Activated naive CD8-positive, alpha-beta T cell treated with anti-CD3 and anti-CD28 coated beads, Interleukin-2, amount 10 ng/mL, durations not matched to agents 7 days and 5 days (primary cell): ENCODE measurements at places on chromosomes 12 and 14. TPM values are rescaled to one million over a fixed set of nuclear protein-coding genes. Genes with fewer than 3 reads are reported as not detected.
A peak's percentile ranks its signal among the peaks of the same experiment; 100 is the strongest.

DNA sequence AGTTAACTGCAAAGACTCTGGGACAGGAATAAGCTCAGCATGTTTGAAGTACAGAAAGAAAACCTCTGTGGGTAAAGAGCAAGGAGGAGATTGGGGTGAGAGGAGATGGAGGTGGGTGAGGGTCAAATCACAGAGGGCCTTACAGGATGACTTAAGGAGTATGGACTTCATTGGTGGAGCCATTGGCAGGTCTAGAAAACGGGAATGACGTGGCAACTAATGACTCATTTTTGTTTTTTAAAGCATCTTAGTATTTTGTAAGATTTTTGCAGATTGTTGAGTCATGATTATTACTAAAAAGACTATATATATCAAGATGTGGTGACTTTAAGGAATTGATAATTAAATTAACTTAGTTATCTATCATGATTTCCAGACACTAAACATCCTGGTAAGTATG, 18.5 kb downstream of the UTP20 start:
- H3K27me3 ChIP-seq: no peaks in the 10 kb centered on the region
- no peak overlapping the region for H3K27ac ChIP-seq
- H3K4me1 ChIP-seq: no peaks in the 10 kb centered on the region
- no peak overlapping the region for H3K4me3 ChIP-seq

EIF2S3B gene
- 0.89 TPM for total RNA-seq

DNA sequence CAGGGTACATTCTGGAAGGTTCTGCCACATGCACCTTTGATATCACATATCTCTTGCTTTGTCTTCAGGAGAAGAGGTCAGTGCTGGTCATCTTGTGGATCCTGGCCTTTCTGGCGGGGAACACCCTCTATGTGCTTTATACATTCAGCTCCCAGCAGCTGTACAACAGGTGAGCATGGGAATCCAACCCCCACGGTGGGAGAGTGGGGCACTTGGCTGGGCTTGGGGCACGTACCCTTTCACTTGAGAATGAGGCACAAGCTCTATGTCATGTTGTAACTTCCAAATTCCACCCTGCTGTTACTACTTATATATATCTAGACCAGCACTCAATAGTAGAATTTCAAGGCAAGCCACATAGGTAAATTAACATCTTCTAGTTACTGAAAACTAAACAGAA, 28.6 kb downstream of the RNFT2 start:
- H3K27ac ChIP-seq: no peak overlapping the region
- no peak overlapping the region for H3K4me3 ChIP-seq
- H3K36me3 ChIP-seq: peaks cover 3% of the 10 kb centered on the region
- DNase-seq: no peak
- no peaks in the 10 kb centered on the region for H3K4me1 ChIP-seq

DNAJC22 gene
- total RNA-seq: 0.11 TPM

GRCh38 chr12:127802271-127802670, 464.7 kb upstream of the TMEM132C start:
- H3K4me1 ChIP-seq: no peaks in the 10 kb centered on the region
- no peak overlapping the region for H3K4me3 ChIP-seq
- H3K36me3 ChIP-seq: no peaks in the 10 kb centered on the region

GRCh38 chr12:2481951-2482350, 312.8 kb upstream of the FKBP4 start:
- H3K36me3 ChIP-seq: no peaks in the 10 kb centered on the region
- peaks cover 10% of the 10 kb centered on the region for H3K27me3 ChIP-seq
- no peaks in the 10 kb centered on the region for H3K4me1 ChIP-seq
- no peak for DNase-seq
- no peak overlapping the region for H3K4me3 ChIP-seq

- peaks cover 14% of the 10 kb centered on the region for H3K4me1 ChIP-seq
- no peak overlapping the region for H3K4me3 ChIP-seq
- H3K36me3 ChIP-seq: no peaks in the 10 kb centered on the region
- DNase-seq: no peak
- H3K27ac ChIP-seq: no peak overlapping the region
- H3K27me3 ChIP-seq: peaks cover 13% of the 10 kb centered on the region
Observed at GRCh38 chr14:32197919-32198318, 3.9 kb upstream of the RNU6-7 start.

- DNase-seq: no peak
- no peak overlapping the region for H3K4me3 ChIP-seq
- peaks cover 15% of the 10 kb centered on the region for H3K4me1 ChIP-seq
- H3K27ac ChIP-seq: no peak overlapping the region
- no peaks in the 10 kb centered on the region for H3K27me3 ChIP-seq
Observed at GRCh38 chr12:89765959-89766824, 57.6 kb upstream of the ATP2B1 start.

STAC3 gene
- total RNA-seq: 10.7 TPM

SERPINA5 gene
- total RNA-seq: not detected

MLH3 gene
- 18.0 TPM for total RNA-seq

DNA sequence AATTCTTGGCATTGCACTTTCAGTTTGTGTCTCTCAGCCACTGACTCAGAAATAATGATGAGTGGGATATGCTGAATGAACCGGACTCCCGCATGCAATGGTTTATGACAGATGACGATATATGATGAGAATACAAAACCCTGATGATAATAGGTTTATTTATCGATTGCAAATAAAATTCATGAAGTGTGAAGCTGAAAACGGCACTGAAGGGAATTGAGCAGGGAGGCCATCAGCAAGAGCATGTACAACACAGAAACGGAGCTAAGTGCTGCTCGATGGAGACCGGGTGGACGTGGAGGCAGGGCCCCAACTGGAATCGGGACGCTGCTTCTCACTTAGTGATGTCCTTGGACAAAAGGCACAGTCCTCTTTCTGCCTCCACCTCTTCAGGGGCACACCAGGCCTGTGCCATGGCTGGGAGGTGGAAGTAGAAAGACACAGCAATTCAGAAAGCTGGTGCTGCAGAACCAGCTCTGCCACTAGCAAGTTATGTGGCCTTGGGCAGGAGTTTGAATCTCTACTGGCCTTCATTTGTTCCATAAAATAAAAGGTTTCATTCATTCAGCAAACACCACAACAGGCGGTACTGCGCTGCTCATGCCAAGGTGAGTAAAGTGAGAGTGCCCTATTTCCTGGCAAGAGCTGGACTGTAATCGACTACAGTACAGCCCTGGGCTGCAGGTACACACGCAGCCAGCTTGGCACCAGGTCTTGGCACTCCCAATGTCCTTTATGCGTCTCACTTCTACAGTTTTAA, 117.0 kb downstream of the EGLN3 start:
- H3K36me3 ChIP-seq: no peaks in the 10 kb centered on the region
- no peak for DNase-seq
- H3K4me3 ChIP-seq: no peak overlapping the region
- peaks cover 6% of the 10 kb centered on the region for H3K27me3 ChIP-seq

TOX4 gene
- total RNA-seq: 76.7 TPM

DNA sequence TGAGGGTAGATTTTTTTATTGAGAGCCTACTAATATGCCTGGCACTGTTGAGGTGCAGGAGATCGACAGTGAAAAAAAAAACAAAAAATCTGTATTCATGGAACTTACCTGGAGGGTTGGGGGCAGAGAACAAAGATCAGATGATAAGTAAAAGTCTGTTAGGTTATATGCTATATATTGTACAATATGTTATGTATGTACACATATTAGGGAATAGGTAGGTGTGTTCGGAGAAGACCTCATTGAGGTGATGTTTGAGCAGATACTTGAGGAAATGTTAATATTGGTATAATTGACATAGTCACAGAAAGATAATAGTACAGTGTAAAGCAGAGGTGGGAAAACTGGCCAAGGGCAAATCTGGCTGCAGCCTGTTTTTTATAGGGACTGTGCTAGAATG, 5.6 kb downstream of the ARF6 start:
- peaks cover 26% of the 10 kb centered on the region for H3K4me1 ChIP-seq
- H3K4me3 ChIP-seq: peak overlapping the region; percentile 83
- peaks cover 48% of the 10 kb centered on the region for H3K36me3 ChIP-seq
- DNase-seq: no peak
- H3K27ac ChIP-seq: peak overlapping the region; percentile 86

KRT72 gene
- 0.65 TPM for total RNA-seq

- no peak overlapping the region for H3K27ac ChIP-seq
- H3K36me3 ChIP-seq: no peaks in the 10 kb centered on the region
- no peak for DNase-seq
- H3K4me1 ChIP-seq: no peaks in the 10 kb centered on the region
- no peak overlapping the region for H3K4me3 ChIP-seq
Observed at GRCh38 chr12:25977047-25977446, 18.6 kb downstream of the RASSF8 start.

DNA sequence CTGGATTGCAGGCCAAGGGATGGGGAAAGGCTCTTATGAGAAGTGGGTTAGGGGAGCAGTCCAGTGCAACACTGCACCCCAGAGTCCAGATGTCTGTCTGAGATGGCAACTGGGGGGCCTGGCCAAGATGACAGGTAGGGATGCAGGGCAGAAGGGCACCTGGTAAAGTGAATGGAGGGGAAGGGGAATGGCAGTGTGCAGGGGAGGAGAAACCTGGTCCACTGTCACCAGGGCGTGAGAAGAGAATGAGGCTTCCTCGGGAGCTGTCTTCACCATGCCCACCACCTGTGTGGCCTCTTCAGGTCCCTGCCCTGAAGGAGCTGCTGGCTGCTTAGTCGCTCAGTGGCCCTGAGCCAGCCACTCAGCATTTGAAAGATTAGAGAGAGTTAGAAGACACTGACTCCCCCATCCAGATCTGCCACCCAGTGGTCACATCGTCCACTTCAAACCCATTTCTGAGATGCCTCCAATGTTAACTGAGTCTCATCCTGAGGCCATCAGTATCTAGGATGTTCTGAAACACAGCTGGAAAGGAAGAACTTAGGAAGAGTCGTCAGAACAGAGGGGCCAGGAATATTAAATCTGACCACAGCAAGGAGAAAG, 57.3 kb downstream of the PLEKHG3 start:
- no peak overlapping the region for H3K4me3 ChIP-seq
- peaks cover 31% of the 10 kb centered on the region for H3K27me3 ChIP-seq
- H3K27ac ChIP-seq: peak overlapping the region; percentile 2

GRCh38 chr14:63663428-63664341, 22.0 kb upstream of the WDR89 start:
- no peaks in the 10 kb centered on the region for H3K4me1 ChIP-seq
- no peak overlapping the region for H3K27ac ChIP-seq
- peaks cover 2% of the 10 kb centered on the region for H3K36me3 ChIP-seq
- DNase-seq: no peak

COL2A1 gene
- total RNA-seq: not detected

- no peaks in the 10 kb centered on the region for H3K27me3 ChIP-seq
- no peaks in the 10 kb centered on the region for H3K4me1 ChIP-seq
- DNase-seq: no peak
- H3K4me3 ChIP-seq: no peak overlapping the region
- peaks cover 21% of the 10 kb centered on the region for H3K36me3 ChIP-seq
Observed at GRCh38 chr12:45379261-45379660, 163.4 kb downstream of the ANO6 start.

- H3K4me1 ChIP-seq: peaks cover 51% of the 10 kb centered on the region
- H3K27me3 ChIP-seq: peaks cover 2% of the 10 kb centered on the region
- DNase-seq: no peak
- peak overlapping the region; percentile 27 for H3K4me3 ChIP-seq
- H3K27ac ChIP-seq: peak overlapping the region; percentile 84
- H3K36me3 ChIP-seq: no peaks in the 10 kb centered on the region
Observed at GRCh38 chr12:131607658-131608447, 103.0 kb upstream of the SFSWAP start.

IQSEC3 gene
- total RNA-seq: 8.0 TPM

- H3K27ac ChIP-seq: peak overlapping the region; percentile 63
- DNase-seq: no peak
- H3K4me1 ChIP-seq: peaks cover 24% of the 10 kb centered on the region
- H3K27me3 ChIP-seq: no peaks in the 10 kb centered on the region
Observed at GRCh38 chr12:96143392-96143791, 50.8 kb upstream of the ELK3 start.

SIX4 gene
- not detected for total RNA-seq

GRCh38 chr12:6784761-6785160, 4.6 kb upstream of the CD4 start:
- peaks cover 27% of the 10 kb centered on the region for H3K4me1 ChIP-seq
- DNase-seq: no peak
- H3K27me3 ChIP-seq: peaks cover 6% of the 10 kb centered on the region
- H3K4me3 ChIP-seq: no peak overlapping the region

C1RL gene
- 29.8 TPM for total RNA-seq

- peaks cover 21% of the 10 kb centered on the region for H3K4me1 ChIP-seq
- H3K27me3 ChIP-seq: peaks cover 7% of the 10 kb centered on the region
- peak overlapping the region; percentile 63 for H3K4me3 ChIP-seq
- H3K36me3 ChIP-seq: no peaks in the 10 kb centered on the region
- DNase-seq: no peak
Observed at GRCh38 chr12:11555743-11556625, 93.5 kb upstream of the ETV6 start.

TPI1 gene
- total RNA-seq: 1,129 TPM

GRCh38 chr14:104348741-104349140, 210.4 kb downstream of the KIF26A start:
- H3K27me3 ChIP-seq: peaks cover 1% of the 10 kb centered on the region
- H3K27ac ChIP-seq: no peak overlapping the region
- DNase-seq: no peak
- H3K36me3 ChIP-seq: no peaks in the 10 kb centered on the region
- H3K4me1 ChIP-seq: no peaks in the 10 kb centered on the region

DNA sequence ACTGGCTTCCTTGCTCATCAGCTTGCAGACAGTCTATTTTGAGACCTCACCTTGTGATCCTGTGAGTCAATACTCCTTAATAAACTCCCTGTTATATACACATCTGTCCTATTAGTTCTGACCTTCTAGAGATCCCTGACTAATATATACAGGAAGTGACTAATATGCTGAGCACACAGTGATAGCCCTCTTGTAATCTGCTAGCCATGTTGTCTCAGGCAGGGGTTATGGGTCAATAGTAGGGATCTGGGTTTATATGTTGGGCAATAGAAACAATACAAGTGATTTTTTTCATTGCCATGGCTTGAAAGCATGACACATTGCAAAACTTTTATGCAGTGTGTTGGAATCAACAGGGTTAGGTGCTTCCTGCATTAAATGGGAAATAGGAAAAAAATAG, 562.2 kb downstream of the GALC start:
- H3K4me3 ChIP-seq: no peak overlapping the region
- no peaks in the 10 kb centered on the region for H3K27me3 ChIP-seq
- no peak for DNase-seq
- no peaks in the 10 kb centered on the region for H3K36me3 ChIP-seq
